HuH-7.5 (cell line): ENCODE measurements at places on chromosomes 3 and 15.

DNA sequence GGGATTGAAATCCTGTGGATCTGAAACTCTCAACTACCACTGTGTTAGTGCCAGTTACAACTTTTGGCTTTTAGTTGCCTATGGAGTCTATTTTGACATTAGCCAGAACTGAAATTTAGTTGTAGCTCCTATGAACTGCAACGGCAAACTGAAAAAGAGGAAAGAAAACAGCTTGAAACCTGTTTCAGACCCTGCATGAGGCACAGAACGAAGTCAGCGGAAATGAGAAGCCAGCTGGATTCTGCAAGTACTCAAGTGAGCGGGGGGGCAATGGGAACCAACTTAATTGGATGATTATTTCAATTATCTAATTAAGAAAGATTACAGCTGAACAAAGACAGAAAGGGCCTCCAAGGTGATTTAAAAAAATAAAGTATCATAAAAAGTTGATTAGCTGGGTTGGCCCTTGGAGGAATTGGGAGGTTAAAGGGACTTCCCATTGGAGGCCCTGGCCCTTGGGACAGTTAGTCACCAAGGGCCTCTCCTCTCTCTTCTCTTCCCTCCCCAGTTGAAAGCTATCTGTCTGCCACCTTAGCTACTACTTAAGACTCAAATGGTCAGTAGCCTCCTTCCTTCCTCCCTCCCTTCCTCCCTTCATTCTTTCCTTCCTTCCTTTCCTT lies 352.1 kb downstream of the SHQ1 start:
- DNase-seq, result no peak

DNA sequence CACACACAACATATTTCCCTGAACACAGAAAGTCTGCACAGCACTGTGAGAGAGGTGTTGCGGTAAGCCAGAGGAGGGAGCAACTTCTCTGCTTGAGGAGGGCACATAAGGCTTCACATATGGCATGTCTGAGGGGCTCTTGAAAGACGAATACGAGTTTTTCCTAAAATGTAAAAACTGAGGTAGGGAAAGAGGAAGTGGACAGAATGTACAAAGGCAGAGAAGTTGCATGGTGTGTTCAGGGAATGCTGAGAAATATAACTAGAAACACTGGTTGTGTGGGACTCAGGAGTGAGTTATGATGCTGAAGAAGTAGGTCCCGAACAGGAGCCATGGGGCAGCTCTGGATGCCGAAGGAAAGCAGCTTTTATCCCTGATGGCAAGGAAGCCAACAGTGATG lies 22.8 kb upstream of the ATP8B4 start:
- DNase-seq, result no peak

DNA sequence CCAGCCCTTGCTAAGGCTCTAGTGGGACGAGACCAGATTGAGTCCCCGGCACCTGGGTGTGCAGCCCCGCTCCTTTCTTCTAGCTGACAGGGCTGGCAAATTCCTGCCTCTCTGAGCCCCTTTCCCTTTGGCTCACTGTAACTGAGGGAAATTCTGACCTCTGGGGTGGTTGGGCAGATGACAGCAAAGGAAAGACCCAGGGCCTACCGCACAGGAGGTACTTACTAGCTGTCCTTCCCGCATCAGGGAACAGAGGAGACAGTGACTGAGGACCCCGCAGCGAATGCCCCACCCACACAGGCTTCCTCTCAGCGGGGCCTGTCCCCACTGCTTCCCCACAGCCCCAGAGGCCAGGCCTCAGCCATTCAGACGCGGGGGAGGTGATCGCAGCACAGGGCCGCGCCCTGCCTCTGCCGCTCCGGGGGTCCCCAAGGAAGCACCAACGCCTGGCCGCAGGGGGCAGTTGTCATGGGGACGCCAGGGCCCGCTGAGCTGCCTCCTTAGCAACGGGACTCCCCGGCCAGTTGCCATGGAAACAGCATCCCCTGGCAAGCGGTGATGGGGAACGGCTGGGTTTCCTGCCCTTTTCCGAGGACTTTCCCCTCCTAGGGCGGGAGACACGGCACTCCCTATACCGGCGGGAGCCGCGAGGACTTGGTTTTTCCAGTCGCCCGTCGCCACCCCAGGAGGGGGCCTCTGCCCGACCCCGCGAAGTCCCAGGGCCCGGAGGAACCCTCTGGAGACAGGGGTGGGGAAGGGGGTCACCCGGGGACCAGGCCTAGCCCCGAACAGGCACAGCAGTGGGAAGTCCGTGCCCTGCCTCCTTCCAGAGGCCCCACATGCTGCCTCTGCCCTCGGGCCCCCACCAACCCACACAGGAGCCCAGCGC lies 50.1 kb downstream of the HCN4 start:
- no peak for DNase-seq

DNA sequence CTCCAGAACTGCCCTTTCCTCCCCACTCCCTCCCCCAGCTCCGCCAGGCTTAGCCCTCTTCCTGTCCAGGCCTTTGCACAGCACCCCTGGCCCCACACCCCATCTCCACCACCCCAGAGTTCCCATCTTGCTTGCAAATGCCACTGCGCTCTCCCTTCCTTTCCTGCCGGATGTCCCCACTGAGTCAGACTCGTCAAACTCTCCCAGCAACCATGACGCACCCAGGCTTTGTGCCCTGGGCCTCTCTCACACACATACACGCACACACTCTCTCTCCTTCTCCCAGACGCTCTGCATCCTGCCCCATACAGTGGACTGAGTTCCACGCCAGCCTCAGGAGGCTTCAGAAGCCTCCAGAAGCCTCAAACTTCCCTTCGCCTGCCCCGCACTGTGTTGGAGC lies 2.8 kb upstream of the CCDC9B start:
- no peak for DNase-seq

GRCh38 chr3:39550354-39551051 lies 83.0 kb downstream of the MOBP start:
- no peak for DNase-seq

DNA sequence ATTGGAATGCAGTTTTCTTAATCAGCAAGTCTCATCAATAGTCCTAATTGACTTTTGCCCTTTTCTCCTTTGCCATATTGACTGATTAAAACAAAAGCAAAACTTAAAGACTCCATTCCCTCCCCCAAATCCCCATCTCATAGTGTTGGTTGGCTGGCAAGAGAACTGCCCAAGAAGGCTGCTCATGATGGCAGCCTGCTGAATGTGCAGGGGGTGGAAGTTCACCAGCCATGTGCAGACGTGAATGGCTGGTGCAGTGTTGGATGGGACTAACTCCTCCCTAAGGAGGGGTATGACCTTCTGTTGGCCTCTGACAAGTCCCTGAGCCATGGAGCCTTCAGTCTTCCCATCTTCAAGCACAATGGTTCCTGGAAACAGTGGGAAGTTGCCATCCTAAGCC lies 7.0 kb downstream of the SMAD3 start:
- no peak for DNase-seq

DNA sequence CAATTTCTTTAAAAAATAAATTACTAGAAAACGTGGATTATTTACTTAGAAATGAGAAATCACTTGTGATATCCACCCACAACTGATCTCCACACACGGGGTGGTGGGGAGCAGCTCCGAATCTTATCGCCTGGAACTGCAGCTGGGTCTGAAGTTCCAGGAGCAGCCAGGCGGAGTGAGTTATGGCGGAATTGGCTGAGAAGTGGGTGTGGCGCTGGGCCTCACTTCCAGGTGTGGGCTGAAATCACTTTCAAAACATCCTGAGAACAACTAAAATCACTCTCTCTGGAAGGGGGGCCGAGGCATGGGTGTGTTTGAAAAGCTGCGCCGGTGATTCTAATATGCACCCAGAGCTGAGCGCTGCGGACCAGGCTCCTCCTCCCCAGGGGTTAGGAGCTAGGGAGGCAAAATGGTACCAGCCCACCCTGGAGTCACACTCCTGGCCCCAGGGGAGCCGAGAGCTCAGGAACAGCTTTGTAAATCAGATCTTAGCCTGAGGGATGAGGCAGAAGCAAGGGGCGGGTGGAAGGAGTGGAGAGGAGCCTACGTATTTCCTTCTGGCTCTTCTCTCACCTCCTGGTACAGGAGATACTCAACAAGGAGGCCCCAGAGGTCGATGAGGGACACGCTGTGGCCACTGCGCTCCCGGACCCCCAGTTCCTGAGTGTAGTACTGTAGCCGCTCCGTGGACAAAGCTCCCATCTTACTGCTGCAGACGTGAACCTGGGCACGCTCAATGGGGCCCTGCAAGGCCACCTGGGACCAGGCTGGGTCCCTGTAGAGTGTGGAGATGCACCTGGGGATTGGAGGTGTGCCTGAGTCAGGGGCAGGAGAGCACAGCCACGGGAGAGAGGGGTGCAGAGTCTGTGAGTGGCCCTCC lies 9.6 kb downstream of the PLA2G4F start:
- DNase-seq, result no peak

DNA sequence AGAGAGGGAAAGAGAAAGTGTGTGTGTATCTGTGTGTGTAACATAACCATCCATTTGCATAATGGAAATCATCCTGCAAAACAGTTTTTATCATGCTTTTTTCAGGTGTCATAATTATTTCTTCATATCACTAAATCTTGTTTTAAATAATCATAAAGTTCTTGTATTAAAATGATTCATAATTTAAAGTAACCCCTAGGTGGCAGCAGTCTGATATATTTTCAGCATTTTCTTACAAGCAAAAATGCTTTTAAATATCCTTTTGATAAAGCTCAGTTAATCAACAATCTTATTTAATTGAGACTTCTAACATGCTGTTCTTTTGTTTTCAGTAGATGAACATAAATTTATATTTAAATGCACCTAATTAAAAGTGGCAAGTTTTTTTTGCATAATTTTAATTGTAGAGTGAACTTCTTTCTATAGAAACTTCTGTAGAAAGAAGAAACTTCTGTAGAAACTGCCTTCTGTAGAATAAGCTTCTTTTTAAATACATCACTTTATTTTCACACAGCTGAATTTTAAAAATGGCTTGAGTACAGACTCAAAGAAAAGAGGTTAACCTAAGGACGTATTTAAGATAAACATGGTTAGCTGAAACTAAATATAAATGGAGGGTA lies 72.5 kb downstream of the OPA1 start:
- no peak for DNase-seq

DNA sequence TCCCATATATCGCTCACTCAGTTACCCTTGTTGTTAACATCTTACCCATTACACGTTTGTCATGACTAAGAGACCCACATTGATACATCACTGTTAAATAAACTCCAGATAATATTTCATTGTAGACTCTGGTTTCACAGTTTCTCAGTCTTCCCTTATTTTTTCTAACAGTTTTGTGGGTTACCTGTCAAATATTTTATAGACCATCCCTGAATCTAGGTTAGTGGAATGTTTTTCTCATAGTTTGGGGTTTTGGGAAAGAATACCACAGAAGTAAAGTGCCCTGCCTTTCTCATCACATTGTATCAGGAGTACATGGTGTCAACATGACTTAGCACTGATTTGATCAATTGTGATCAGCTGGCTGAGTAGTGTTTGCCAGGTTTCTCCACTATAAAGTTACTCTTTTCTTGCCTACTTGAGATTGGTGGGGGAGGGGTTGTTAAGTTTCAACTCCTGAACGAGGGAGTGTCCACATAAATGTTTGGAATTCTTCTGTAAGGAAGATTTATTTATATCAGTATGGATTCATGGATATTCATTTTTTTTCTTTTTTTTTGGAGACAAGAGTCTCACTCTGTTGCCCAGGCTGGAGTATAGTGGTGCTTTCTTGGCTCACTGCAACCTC lies 25.9 kb downstream of the RNF111 start:
- DNase-seq, result no peak

- no peak for DNase-seq
Observed at GRCh38 chr3:156388497-156389448, 166.1 kb downstream of the SSR3 start.

GRCh38 chr15:89109238-89109637 lies 21.0 kb downstream of the ABHD2 start:
- DNase-seq, result no peak

- no peak for DNase-seq
Observed at GRCh38 chr3:168865022-168865551, 769.4 kb upstream of the GOLIM4 start.

- DNase-seq, result no peak
Observed at GRCh38 chr15:91929509-91929908, 76.0 kb downstream of the SLCO3A1 start.

DNA sequence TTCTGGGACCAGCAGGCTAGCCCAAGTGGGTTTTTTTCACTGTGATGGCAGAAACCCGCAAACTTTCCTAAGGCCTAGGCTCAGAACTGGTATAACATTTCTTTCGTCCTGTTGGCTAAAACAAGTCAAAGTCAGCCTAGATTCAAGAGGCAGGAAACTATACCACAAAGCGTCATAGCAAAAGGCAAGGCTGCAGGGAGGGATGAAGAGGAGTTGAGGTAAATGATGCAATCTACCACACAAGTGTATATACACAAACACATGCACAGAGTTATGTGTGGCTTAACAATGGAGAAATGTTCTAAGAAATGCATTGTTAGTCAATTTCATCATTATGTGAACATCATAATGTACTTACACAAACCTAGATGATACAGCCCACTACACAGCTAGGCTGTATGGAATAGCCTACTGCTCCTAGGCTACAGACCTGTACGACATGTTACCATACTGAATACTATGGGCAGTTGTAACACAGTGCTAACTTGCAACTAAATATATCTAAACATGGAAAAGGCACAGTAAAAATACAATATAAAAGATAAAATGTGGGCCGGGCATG lies 225.6 kb downstream of the TBL1XR1 start:
- DNase-seq, result no peak

GRCh38 chr3:172135820-172136219 lies 96.4 kb downstream of the FNDC3B start:
- DNase-seq, result no peak

DNA sequence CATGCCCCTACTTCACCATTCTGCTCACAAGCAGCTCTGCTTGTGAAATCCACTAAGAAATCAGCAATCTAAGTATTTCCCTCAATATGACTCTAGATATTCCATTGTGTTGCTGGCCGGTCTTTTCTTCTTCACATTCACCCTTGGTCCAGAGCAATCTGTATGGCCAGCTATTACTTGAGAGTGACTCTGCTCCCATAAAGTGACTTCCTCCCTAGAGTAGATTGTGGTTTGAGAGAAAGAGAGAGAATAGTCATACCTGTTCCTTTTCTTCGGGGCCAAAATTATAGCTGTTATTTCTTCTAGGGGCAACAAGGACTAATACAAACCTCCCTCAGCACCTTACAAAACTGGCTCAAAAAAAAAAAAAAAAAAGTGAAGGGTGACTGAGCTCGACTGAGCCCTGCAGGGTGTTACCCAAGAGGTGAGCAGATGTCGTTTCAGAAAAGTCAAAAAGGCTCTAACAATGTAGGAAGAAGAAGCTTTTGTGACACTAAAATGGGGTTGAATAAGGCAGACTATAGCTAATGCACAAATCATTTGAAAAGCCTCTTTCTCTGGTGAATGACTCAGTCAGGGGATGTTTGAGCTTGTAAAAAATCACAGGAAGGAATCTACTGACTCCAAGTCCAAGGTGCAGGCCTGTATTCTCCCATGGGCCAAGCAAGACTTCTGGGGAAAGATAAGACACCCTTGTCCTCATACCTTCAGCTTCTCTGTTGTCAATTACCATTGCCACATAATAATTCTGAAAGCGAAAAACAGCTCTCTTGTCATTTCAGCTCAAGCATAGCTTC lies 161.0 kb upstream of the SLC24A5 start:
- DNase-seq, result no peak

- DNase-seq, result no peak
Observed at GRCh38 chr3:46675426-46675825, 18.1 kb downstream of the ALS2CL start.

- no peak for DNase-seq
Observed at GRCh38 chr3:42120866-42121265, 29.7 kb downstream of the TRAK1 start.

GRCh38 chr15:66760097-66760967 lies 58.3 kb downstream of the SMAD6 start:
- DNase-seq, result no peak
